ENCODE measurements at places on chromosomes 4 and X.

GRCh38 chr4:56078866-56079265, 130.1 kb downstream of the CEP135 start:
- DNase-seq, result no peak

DNA sequence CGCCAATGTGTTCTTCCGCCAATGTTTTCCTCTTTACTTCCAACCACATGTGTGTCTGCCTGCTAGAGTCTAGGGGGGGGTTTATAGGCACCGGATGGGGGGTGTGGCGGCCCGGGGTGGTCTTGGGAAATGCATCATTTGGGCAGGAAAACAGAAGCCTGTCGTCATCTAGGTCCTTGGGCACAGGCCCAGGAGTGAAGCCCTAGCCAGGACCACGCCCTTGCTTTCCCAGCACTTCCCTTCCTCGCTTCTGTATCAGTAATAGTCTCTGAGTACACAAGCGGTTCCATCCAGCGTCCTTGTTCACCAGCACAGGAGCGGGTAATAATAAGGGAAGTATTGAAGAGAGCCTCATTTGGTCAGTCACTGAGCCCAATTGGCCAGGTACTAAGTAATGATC, 74.5 kb downstream of the QDPR start:
- DNase-seq, result no peak

DNA sequence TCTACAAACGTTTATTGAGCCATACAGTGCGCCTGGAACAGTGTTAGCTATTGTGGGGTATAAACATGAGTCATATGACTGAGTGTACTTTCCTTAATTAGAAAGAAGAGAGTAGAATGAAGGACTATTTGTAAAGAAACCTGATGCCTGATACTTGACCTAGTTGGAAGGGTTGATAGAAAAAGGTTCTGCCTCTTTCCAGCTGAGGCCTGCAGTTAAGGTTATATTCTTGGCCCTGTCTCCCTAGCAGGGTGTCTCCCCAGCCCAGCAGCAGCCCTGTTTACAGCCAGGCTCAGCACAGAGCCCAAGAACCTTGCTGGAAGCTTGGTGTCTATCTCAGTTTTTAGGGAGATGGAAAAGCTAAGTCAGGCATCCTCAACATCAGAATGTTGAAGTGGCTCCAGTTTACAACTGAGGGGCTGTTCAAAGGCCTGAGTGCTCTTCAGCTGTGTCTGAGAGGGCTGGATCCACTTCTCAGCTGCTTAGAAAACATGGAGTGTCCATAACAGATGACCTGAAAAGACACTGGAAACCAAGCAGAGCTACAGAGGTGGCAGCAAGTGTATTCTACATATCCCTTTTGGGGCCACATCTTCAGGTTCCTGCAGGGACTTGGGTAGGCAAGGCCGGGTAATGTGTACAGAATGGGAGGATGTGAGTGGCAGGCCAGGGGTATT, 21.6 kb downstream of the NYX start:
- DNase-seq, result no peak

GRCh38 chrX:24148535-24149350, 786 bp upstream of the ZFX start:
- peak; percentile 78 for DNase-seq

GRCh38 chrX:67718926-67719325, 175.1 kb downstream of the AR start:
- DNase-seq, result no peak

- DNase-seq, result no peak
These were observed 215.8 kb downstream of the PACRGL start for GRCh38 chr4:20916106-20916505.

DNA sequence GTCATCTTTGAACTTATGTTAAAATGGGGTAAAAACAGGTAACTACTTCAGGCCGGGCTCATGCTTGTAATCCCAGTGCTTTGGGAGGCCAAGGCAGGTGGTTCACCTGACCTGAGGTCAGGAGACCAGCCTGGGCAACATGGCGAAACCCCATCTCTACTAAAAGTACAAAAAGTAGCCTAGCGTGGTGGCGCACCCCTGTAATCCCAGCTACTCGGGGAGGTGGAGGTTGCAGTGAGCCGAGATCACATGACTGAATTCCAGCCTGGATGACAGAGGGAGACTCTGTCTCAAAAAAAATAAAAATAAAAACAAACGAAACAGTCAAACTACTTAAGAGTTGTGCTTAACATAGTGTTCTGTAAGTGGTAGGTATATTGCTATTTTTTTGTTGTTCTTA, 2.5 kb downstream of the DDX3X start:
- no peak for DNase-seq

DNA sequence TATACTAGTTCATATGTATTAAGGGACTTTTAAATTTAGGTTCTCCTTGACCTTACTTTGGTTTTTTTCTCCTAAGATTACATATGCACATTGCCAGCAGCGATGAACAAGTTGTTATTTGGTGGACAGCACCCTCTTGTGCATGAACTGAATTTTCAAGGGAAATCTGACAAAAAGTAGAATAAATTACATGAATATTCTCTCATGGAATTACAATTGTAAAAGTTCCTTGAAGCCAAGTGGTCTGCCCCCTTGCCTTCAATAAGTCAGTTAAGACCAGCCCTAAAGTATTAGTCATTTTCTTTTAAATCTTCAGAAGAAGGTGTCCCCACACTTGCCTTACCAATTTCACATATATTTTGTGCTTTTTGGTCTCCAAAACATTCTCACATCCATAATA, 30.7 kb upstream of the SMARCA5 start:
- DNase-seq, result peak; percentile 10

GRCh38 chr4:94934864-94935263, 177.1 kb downstream of the BMPR1B start:
- no peak for DNase-seq

GRCh38 chr4:38173935-38174518, 213.8 kb downstream of the PTTG2 start:
- DNase-seq, result no peak

GRCh38 chr4:112492321-112492720, 23.7 kb downstream of the NEUROG2 start:
- no peak for DNase-seq

GRCh38 chrX:65745427-65745826, 78.0 kb downstream of the MSN start:
- no peak for DNase-seq

- DNase-seq, result no peak
These were observed 26.8 kb downstream of the OCIAD2 start for GRCh38 chr4:48879561-48880442.

DNA sequence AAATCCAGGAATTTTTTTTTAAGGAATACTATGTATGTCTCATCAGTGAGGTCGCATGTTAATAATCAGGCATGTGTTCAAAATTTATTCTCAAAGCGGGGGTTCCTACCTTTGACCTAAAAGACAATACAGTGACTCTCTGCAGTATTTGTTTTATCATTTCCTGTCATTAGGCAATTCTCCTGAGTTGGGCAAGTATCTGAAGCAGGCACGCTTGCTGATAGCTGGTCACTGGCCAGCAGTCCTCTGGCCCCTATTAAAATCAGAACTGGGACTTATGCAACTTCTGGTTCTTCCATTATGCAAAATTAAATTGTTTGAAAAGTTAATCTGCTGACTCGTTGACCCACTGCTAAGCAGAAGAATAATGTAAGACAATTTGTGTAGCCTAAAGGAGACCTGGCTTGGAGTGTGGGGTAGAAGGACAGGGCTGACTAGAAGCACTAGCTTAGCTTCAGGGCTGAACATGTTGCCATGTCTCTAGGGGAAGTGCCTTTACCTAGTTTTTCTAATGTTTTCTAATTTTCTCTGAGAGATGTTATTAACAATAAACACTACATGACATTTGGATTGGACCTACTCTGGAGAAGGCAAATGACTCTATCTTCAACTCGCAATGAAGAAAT, 36.0 kb upstream of the GABRA2 start:
- no peak for DNase-seq

DNA sequence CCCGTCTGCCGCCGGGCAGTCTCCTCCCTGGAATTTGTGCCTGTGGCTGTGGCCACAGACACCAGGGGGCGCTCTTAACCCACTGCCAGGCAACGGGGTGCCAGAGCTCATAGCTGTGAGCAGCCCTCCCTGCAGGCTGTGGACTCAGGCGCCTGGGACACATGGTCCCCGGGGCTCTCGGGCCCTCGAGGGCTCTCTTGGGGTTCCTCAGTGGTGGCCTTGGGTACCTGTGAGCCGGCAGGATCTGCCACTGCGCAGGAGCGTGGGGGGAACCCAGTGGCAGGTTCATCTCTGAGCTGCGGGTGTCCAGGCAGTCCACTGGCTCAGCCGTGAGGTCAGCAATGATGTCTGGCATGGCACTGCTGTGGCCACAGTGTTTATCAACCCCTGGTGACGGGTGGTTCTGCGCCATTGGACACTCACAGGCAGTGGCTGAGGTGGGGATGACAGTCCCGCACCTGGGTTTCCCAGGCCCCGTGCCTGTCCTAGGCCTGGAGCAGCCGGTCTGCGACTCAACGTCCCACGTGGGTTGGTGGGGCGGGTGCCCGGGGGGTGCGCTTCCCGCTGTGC, 37.2 kb downstream of the PCGF3 start:
- no peak for DNase-seq

- no peak for DNase-seq
These were observed 8.4 kb downstream of the RPL39 start for GRCh38 chrX:119783026-119783425.

Data from fibroblast of skin of left quadriceps (primary cell).